Central memory CD8-positive, alpha-beta T cell (primary cell): ENCODE measurements at places on chromosomes 1 and 21.

DNA sequence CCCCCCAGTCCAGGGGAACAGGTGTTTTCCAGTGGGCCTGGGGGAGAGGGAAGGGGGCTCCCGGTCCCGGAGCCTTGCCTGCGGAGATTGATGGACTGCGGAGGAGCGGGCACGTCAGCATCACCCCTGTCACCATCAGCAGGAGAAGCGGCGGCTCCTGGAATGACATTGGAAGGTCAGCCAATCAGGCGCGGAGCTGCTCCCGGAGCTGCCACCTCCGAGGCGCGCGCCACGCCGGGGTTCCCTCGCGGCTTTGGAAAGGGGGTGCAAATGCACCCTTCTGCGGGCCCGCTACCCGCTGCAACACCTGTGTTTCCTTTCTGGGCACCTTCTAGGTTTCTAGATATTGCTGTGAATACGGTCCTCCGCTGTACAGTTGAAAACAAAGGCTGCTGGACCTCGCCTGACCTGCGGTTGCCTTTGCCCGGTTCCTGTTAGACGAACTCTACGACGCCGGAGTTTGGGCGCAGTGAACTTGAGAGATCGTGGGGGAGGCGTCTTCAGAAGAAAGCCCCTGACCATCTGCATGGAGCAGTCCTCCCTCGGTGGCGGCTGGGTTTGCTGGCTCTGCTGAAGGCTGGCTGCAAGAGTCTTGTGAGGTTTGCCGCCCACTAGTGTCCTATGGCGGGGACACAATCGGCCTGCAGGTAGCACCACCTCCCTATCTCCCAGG is 5.3 kb downstream of the DSCAM start:
- no peak overlapping the region for H3K4me3 ChIP-seq
- H3K4me1 ChIP-seq, result no peaks in the 10 kb centered on the region
- no peak overlapping the region for H3K27ac ChIP-seq
- H3K27me3 ChIP-seq, result peaks cover 43% of the 10 kb centered on the region
- DNase-seq, result no peak

DNA sequence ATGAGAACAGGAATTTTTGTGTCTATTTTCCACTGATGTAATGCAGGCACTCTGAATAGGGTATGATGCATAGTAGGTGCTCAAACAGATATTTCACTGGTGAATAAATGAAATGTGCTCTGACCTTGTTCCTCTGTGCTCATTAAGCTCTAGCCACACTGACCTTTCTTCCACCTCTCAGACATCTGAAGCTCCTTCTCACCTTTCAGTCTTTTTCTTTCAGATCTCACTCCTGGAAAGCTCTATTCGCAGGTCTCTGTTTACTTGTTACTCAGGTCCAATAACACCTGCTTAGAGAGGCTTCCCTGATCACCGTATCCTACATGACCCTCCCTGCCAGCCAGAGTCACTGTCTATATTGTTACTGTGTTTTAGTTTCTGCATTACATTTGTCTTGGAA is 59.2 kb upstream of the IVNS1ABP start:
- peaks cover 17% of the 10 kb centered on the region for H3K4me1 ChIP-seq
- no peaks in the 10 kb centered on the region for H3K27me3 ChIP-seq
- peaks cover 2% of the 10 kb centered on the region for H3K36me3 ChIP-seq
- no peak for DNase-seq

- no peak overlapping the region for H3K27ac ChIP-seq
- no peaks in the 10 kb centered on the region for H3K4me1 ChIP-seq
- H3K4me3 ChIP-seq, result no peak overlapping the region
- no peak for DNase-seq
- peaks cover 48% of the 10 kb centered on the region for H3K27me3 ChIP-seq
- no peaks in the 10 kb centered on the region for H3K36me3 ChIP-seq
Measured at GRCh38 chr1:48069662-48070395, 72.6 kb upstream of the TRABD2B start.

- no peaks in the 10 kb centered on the region for H3K4me1 ChIP-seq
- no peaks in the 10 kb centered on the region for H3K27me3 ChIP-seq
- no peak overlapping the region for H3K4me3 ChIP-seq
- H3K27ac ChIP-seq, result no peak overlapping the region
Measured at GRCh38 chr1:240987928-240988327, 369.1 kb downstream of the RGS7 start.

DNA sequence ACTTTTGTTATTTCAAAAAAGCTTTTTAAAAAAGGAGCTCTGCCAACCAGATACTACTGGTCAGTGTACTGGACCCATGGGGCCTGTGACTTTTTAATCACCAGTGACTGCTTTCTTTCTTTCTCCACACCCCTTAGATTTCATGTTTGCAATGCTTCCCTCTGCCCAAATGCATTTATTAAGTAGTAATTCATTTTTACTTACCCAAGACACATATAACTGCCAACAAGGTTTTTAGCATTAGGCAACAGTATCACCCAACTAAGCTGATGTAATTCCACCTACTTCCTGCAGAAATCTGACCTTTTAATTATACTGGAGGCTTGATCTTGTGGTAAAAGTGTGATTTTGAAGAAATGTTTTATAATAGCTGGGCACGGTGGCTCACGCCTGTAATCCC is 12.5 kb downstream of the MECR start:
- no peak overlapping the region for H3K4me3 ChIP-seq
- H3K4me1 ChIP-seq, result no peaks in the 10 kb centered on the region
- no peaks in the 10 kb centered on the region for H3K27me3 ChIP-seq

- no peak for DNase-seq
- peaks cover 88% of the 10 kb centered on the region for H3K27me3 ChIP-seq
- peak within 1 kb of the TSS; percentile 42 for H3K4me3 ChIP-seq
Measured at GRCh38 chr1:94237291-94238226, at the start of gene ARHGAP29. ARHGAP29 (minus strand) TSS chr1:94237584; CDS start chr1:94231611, 5,973 bp downstream.

DNA sequence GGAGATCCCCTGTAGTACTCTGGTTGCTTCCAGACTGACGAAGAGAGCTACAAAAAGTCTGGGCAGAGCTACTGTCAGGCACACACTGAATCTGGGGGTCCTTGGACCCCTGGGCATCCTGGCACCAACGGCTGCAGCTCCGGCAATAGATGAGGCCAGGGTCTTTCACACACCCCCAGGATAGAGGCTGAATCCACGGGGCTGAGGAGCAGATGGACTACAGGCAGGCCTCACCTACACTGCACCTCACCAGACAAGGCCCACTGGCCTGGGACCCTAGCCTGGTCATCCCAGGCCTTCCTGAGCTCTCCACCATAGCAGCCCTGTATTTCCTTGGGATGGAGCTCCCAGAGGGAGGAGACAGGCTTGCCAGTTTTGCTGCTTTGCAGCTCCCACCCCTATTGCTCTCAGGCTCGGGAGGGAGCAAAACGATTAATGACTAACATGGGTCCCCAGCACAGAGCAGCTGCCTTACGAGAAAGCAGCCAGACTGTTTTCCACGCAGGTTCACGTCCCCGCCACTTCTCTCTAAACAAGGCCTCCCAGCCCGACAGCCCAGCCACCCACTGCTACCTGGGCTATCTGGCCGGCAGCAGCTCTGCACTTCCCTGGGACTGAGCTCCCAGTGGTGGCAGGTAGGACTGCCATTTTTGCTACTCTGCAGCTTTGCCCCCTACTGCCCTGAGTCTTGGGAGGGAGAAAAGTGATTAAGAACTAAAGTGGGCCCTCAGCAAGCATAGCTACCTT is 1022.5 kb upstream of the ADGRL2 start:
- H3K27ac ChIP-seq, result no peak overlapping the region
- no peaks in the 10 kb centered on the region for H3K4me1 ChIP-seq
- H3K36me3 ChIP-seq, result no peaks in the 10 kb centered on the region
- no peak for DNase-seq
- no peaks in the 10 kb centered on the region for H3K27me3 ChIP-seq
- H3K4me3 ChIP-seq, result no peak overlapping the region

- peak overlapping the region; percentile 85 for H3K27ac ChIP-seq
- H3K27me3 ChIP-seq, result peaks cover 13% of the 10 kb centered on the region
- H3K36me3 ChIP-seq, result peaks cover 12% of the 10 kb centered on the region
- H3K4me3 ChIP-seq, result peak overlapping the region; percentile 87
- no peak for DNase-seq
Measured at GRCh38 chr1:63366908-63367214, 566 bp upstream of the ALG6 start.

DNA sequence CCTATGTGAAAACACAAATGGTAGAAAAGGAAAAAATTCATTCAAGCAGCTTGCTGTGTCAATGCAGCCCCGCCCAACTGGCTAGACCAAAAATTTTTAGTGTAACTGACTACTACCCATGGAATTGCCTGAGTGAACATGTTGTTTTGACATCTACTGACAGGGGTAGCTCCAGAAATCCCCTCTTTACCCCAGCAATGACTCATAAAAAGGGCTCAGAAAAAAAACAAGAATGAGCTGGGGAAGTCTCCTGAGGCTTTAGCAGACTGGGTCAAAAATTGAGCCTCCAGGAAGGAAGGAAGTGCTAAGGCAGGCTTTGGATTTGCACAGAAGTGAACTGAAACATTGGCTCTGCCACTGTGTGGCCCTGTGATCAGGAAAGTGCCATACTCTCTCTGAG is 24.4 kb upstream of the FGGY start:
- no peak overlapping the region for H3K4me3 ChIP-seq
- no peaks in the 10 kb centered on the region for H3K36me3 ChIP-seq
- H3K4me1 ChIP-seq, result no peaks in the 10 kb centered on the region
- no peak for DNase-seq

- H3K27ac ChIP-seq, result no peak overlapping the region
- H3K27me3 ChIP-seq, result peaks cover 63% of the 10 kb centered on the region
- peaks cover 8% of the 10 kb centered on the region for H3K4me1 ChIP-seq
Measured at GRCh38 chr1:20344738-20345137, 54.1 kb downstream of the VWA5B1 start.

DNA sequence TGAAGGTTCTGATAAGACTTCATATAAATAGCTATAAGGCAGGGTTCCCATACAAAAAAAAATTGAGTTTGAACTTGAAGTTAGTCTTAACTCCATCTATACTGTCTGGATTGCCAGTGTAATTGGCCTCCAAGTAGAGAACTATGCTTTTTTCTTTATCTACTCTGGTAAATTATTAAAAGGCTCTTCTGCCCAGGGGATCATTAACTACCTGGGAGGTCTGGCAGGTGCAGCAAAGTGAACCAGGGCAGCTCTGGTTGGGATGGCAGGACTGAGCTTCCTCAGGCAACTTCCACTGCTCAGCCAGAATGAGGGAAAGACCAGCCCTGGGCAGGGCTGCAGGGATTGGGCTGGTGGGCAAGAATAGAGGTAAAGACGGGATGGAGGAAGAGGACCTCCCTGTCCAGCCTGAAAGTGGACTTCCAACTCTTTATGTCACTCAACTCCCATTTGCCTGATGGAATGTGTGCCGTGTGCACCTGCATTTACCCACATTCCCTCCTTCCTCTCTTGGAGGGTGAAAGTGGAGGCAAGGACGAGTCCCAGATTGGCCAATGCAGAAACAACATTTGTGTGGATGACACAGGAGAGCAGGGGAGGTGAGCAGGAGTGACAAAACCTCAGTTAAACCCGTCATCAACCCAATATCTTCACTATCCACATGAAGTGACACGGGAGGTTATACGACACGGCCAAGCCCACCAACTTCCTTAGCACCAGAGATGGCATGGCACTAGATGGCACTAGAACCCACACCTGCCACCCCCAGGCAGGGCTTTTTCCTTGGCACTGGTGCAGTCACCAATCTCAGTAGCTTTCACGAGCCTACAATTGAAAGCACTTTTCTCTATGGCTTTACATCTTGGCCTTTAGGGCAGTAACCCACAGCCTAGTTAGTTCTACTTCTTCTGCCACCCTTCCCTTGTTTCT is 25.2 kb downstream of the CCN1 start:
- DNase-seq, result no peak
- no peaks in the 10 kb centered on the region for H3K4me1 ChIP-seq
- no peak overlapping the region for H3K4me3 ChIP-seq
- no peaks in the 10 kb centered on the region for H3K36me3 ChIP-seq
- no peak overlapping the region for H3K27ac ChIP-seq

GRCh38 chr1:232483826-232484225 is 146.1 kb downstream of the SIPA1L2 start:
- H3K27ac ChIP-seq, result no peak overlapping the region
- H3K4me3 ChIP-seq, result no peak overlapping the region
- DNase-seq, result no peak
- peaks cover 4% of the 10 kb centered on the region for H3K36me3 ChIP-seq

DNA sequence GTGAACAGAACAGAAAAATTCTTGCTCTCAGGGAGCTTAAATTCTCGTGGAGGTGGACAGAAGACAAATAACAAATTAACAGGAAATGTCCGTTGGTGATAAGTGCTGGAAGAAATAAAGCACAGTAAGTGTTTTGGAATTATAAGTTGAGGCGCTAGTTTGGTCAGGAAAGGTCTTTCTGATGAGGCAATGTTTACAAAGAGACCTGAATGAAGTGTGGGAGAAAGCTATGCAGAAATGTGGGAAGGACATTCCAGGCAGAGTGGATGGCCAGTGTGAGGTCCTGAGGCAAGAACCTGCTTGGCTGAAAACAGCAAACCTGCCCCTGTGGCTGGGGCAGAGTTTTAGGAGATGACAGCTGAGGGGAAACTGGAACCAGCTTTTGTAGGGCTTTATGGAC is 23.3 kb downstream of the NGF start:
- DNase-seq, result no peak
- no peak overlapping the region for H3K4me3 ChIP-seq
- H3K27me3 ChIP-seq, result peaks cover 22% of the 10 kb centered on the region

- H3K4me1 ChIP-seq, result peaks cover 5% of the 10 kb centered on the region
- peaks cover 4% of the 10 kb centered on the region for H3K36me3 ChIP-seq
- H3K27me3 ChIP-seq, result peaks cover 46% of the 10 kb centered on the region
Measured at GRCh38 chr1:11634365-11635192, 19.6 kb downstream of the FBXO2 start.

DNA sequence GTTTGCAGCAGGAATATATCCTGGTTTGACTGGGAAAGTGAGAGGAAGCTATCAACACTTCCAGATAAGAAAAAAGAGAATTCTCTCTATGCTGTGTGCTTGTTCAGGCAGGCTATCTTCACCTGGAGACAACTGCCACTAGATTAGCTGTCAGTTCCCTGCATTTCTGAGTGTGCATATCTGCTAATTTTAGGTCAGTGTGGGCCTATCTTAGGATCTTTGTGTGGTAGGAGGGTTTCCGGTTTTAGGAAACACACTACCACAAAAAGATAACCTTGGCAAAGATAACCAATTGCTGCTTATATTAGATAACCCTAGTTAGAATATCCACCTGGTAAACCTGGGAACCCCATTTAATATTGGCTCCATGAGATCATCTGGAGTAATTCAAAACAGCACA is 22.5 kb upstream of the GBP5 start:
- DNase-seq, result no peak
- H3K36me3 ChIP-seq, result no peaks in the 10 kb centered on the region
- no peak overlapping the region for H3K4me3 ChIP-seq
- H3K4me1 ChIP-seq, result peaks cover 21% of the 10 kb centered on the region
- no peak overlapping the region for H3K27ac ChIP-seq

DNA sequence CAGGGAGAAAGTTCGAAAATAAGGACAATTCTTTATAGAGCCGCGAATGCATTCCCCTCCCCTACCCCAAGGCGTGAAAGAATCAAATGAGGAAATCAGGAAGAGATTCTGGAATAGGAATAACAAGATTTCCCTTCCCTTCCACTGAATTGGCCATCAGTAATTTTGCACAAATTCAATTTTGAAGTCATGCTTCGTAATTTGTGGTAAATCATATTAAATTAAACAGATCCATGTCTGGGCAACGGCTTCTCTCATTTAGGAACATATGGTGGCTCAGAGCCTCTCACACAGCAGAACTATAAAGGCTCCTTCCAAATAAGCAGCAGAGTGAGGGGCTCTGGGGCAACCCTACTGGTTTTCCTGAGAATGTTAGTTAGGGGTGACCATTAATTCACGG is 152.9 kb downstream of the CLIC6 start:
- no peak overlapping the region for H3K4me3 ChIP-seq
- H3K36me3 ChIP-seq, result peaks cover 48% of the 10 kb centered on the region
- H3K27me3 ChIP-seq, result no peaks in the 10 kb centered on the region
- no peak for DNase-seq

GRCh38 chr1:162984699-162985098 is 84.5 kb upstream of the RGS4 start:
- no peak for DNase-seq
- no peaks in the 10 kb centered on the region for H3K4me1 ChIP-seq
